ENCODE measurements at places on chromosomes 13 and 19.

- DNase-seq = no peak
Measured at GRCh38 chr19:10699650-10700335, 1.4 kb upstream of the QTRT1 start.

DNA sequence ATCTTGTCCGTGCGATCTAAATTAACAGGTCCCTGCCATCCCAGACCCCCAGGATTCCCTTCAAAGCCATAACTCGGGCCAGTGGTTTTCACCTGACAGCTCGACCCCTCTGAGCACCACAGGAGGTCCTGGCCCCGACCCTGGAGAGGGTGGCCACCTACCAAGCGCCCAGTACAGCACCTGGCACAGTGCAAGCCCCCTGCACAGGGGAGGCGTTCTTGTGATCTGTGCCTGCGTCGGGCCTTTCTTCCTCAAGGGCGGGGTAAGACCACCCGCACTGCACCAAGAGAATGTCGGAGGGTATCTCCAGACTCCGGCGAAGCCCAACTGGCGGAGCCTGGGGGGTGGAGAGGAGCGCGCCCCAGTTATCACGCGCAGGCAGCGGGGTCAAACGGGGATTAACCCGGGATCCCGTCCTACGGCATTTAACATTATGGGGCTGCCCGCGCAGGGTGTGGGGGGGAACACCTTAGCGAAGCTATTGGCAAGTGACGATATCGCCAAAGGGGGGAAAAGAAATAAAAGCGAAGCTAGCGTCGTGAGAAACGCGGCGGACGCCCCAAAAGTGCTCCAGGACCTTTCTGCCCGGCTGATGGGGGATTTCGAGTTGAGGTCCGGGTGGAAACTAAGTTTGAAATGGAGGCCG, 1.3 kb upstream of the HNRNPL start:
- DNase-seq = no peak

GRCh38 chr19:17031741-17032140, 5.1 kb upstream of the CPAMD8 start:
- DNase-seq = no peak

DNA sequence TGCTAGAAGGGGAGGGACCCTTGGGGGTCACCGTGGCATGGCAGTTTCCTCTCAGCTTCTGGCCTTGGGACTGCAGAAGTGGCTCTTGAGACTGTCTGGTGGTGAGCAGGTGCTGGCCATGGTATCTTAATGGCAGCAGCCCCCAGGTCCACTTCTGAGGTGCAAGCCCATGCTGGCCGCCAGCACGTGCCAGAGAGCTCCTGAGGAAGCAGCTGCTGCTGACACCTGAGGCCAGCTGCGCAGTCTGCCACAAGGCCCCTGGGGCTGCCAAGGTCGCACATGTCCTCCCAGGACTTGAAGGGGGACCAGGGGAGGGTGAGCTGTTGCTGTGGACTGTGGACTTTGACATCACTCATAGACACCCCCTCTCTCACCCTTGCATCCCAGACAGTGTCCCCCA, 48.0 kb downstream of the NFIX start:
- DNase-seq = no peak

- DNase-seq = no peak
Measured at GRCh38 chr19:9058905-9059667, 27.8 kb upstream of the OR1M1 start.

All from frontal cortex (tissue), 4 donors.